ENCODE measurements at places on chromosomes 7 and 10. TPM values are rescaled to one million over a fixed set of nuclear protein-coding genes. Genes with fewer than 3 reads are reported as not detected.

Gene NKX2-3
- not detected for total RNA-seq

Gene WEE2
- total RNA-seq = not detected

Gene CRTAC1
- total RNA-seq = not detected

Gene NAMPT
- 36.2 TPM for total RNA-seq

Gene DEPP1
- total RNA-seq = 0.24 TPM

Gene SPAG6
- total RNA-seq = 1.3 TPM

Gene TSPAN15
- total RNA-seq = 13.5 TPM

Gene TEX47
- not detected for total RNA-seq
